ENCODE measurements at places on chromosomes 2 and 18.

DNA sequence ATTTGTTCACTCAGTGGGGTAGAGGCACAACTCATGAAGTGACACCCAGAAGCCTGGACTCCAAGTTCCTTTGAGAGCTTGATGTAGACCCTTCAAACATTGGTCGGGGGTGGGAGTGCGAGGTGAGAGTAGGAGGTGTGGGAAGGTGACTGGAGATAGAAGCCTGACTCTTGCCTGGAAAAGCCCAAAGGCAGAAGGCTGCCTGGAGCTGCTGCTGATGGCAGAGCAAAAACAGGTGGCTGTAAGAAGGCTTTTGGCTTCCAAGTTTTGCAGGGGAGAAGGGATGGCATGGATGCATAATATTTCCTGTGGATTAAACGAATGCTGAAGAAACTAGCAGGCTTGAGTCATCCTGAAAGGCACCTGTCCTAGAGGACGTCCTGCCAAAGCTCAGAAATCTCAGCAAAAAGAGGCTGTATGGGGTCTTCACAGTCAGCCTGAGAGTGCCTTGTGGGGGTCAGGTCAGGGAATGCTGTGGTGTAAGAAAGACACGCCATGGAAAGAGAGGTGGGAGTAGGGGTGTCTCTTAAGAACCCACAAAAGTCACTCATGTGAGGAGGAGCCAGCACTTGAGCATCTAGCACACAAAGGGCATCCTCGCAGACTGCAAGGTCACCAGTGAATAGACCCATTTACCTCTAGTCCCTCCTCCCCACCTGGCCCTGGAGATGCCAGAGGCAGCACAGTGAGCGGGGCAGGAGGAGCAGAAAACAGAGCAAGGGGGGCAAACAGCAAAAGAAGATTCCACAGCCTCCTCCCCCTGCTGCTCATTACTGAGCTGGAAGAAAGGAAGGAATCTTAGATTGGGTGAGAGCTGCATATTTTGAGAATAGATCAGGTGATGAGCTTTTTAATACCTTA, 37.5 kb downstream of the FASTKD2 start:
- no peak for DNase-seq

- no peak for DNase-seq
Measured at GRCh38 chr2:102585847-102586404, 33.4 kb upstream of the SLC9A2 start.

DNA sequence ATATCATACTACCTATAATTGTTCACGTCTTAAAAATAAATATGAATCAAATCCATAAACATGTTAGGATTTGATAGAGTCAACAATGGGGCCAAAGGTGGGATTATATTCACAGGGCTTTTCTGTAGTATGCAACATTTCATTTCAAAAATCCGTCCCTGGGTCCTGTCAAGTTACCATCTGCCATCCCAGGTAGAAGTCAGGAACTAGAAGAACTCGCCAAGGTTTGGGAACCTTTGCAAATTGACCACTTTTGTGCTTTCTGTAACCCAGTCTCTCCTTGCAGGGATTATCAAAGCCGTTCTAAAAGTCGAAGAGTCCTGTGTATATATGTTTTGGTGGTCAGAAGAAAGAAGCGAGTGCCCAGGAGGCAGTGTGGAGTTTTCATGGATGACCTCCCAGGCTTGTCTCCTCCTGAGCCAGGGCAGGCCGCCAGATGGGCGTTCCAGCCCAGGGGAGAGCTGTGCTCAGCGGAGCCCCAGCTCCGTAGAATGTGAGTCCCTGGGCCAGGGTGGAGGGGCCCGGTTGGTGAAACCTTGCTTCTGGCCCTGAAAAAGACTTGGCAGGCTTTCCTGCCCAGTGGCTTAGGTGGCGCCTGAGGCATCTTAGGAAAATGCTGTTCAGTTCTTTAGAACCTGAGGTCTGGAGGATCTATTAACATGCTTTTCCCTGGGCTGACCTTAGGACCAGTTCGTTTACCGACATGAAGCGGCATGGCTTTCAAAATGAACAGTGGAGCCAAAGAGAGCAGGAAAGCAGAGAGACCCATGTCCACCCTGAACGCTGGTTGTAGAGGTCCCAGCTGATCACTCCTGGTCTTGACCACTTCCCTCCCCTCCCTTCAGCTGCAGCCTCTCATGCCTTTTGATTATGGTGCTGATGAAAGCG, 69.2 kb downstream of the LONRF2 start:
- DNase-seq, result no peak

DNA sequence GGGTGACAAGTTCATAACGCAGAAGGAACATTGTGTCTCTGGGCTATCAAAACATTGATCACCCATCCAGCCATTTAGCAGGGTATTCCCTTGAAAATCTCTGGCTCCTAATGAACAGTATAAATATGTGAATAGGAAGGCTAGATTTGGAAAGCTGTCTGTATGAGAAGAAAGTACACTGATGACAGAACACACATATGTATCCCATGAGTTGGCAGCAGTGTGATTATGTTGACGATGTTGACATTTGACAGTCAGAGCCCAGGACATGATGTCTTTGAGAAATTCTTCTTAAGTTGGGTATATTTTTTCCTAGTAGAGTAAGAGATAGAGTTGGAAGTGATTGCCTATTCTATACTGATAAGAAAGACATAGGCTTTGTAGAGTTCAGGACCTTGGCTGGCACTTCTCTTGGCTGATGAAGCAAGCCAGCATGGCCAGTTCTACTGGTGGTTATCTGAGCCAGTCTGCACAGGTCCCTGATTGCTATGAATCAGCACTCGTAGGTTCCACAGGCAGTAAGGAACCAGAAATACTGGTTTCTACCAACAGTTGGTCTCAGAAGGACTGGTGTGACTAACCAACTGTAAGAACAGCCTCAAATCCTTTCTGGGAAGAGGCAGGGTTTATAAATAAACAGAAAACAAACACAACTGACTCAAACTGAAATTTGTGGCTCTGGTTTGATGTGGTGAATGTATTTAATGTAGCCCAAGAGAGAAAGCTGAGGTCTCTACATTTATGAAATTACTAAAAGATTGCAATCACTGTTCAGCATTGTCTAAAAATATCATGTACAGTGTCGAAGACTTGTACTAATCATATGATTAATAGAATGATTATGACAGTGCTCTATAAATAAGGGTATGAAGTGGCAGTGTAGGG, 43.9 kb upstream of the RAPH1 start:
- peak; percentile 86 for DNase-seq

GRCh38 chr2:175840256-175840655, 161.8 kb downstream of the LNPK start:
- DNase-seq, result no peak

- DNase-seq, result no peak
Measured at GRCh38 chr2:206127656-206128055, 31.6 kb downstream of the NDUFS1 start.

DNA sequence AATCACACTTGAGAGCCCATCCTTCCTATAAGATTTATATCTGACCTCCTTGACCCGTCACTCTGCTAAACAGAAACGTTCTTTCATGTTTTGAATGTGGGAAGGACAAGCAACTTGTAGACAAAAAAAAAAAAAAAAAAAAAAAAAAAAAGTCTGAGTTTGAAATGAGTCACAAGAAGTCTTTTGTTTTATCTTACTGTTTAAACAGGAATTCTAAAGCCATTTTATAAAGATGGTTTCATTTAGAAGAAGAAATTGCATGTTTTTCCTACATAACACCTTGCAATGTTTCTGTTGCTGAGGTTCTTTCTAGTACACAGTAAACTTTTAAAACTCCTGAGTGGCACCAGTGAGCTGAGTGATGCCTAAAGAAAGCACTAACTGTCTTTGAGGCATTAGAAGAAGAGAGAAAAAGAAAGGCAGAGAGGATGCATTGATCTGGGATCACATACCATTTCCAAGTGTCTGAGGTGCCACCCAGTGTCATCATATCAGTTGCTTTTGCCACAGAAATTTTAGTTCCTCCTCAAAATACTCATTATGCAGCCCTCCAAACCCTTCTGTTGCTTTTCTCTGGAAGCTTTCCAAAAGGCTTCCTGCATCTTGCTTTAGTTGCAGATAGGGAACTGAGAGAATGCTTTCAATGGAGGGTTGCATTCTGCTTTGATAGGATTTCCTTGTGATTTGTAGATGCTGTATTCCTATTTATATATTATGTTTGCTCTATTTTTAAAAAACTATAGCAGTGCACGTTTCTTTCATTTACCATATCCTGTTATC, 69.1 kb downstream of the ACVR2A start:
- DNase-seq, result no peak

GRCh38 chr2:8511868-8512612, 169.8 kb upstream of the ID2 start:
- DNase-seq, result no peak

GRCh38 chr18:44927127-44927849, 246.6 kb downstream of the SETBP1 start:
- no peak for DNase-seq

- no peak for DNase-seq
Measured at GRCh38 chr2:101958061-101958460, 33.7 kb upstream of the IL1R2 start.

- DNase-seq, result peak; percentile 70
Measured at GRCh38 chr2:122081751-122082150, 326.3 kb downstream of the TSN start.

- DNase-seq, result no peak
Measured at GRCh38 chr18:44805643-44806042, 125.0 kb downstream of the SETBP1 start.
